ENCODE measurements at places on chromosomes 7 and 10. TPM values are rescaled to one million over a fixed set of nuclear protein-coding genes. Genes with fewer than 3 reads are reported as not detected.

DNA sequence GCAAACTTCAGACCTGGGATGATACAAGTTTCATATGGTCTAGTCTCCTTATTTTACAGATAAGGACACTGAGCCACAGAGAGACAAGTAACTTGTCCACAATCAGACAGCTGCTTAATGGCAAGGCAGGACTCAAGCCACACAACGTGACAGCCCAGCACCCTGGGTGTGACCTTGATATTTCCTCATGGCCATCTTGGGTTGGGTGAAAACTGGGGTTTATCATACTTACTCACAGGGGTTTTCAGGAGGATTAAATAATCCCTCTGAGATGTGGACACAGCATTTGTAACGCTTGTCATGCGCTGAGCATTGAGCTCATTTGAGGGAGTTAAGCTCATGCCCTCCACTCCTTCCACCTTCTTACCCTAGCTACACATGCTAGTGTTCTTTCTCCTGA is 58.0 kb downstream of the ABLIM1 start:
- DNase-seq: no peak

- DNase-seq: peak; percentile 92
These were observed 28.2 kb downstream of the PHYH start for GRCh38 chr10:13271552-13272163.

GRCh38 chr7:135827391-135827790 is 78.8 kb upstream of the FAM180A start:
- no peak for DNase-seq

DNA sequence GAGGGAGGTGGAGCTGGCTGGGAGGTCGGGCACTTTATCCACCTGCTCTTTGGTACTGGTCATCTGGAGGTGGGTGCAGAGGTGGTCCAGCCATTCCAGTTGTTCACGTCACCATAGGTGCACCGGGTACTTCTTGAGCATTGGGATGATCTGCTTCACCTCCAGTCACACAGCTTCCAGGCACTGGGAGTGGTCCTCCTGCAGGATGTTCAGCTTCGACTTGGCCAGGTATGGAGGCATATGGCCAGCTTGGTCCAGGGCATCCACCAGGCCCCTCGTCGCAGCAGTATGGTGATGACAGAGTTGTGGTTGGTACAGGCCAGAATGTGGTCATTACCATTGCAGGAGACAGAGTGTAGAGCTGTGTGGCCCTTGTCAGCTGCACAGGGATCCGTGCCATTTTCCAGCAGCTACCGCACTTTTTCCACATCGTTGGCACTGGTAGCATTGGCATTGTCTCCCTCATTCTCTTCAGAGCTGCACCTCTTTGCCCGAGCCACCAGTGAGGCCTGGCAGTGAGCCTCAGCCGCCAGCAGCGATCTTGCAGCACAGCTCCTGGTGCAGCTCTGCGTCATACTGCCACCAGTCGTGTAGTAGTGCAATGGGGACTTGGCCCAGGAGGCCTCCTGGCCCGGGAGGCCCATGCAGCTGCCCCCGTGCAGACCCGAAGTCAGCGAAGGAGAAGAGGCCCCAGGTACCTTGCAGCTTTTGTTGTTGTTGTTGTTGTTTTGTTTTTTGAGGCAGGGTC is 150.9 kb downstream of the ZNF22 start:
- DNase-seq: no peak

GRCh38 chr10:130932326-130933007 is 379.1 kb downstream of the TCERG1L start:
- DNase-seq: peak; percentile 15

DNA sequence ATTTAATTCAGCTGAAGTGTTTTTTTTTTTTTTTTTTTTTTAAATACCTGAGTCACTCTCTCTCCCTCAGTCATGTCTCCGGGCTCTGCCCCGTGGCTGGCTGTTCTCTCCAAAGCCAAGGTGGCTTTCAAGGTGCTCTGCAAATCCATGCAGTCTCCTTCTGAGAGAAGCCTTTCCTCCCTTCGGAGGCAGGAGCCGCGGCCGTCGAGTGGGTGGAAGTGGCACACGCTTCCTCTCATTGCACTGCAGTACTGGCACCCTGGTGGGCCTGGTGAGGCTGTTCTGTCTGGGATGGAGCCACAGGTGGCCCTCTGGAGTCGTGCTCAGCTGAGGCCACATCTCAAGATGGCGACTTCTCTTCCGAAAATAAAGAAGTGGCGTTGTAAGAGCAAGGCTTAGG is 221.8 kb downstream of the GLRX3 start:
- DNase-seq: no peak

GRCh38 chr7:120837599-120837998 is 20.3 kb downstream of the TSPAN12 start:
- no peak for DNase-seq

- no peak for DNase-seq
These were observed 78.6 kb downstream of the THSD7A start for GRCh38 chr7:11753433-11753832.

DNA sequence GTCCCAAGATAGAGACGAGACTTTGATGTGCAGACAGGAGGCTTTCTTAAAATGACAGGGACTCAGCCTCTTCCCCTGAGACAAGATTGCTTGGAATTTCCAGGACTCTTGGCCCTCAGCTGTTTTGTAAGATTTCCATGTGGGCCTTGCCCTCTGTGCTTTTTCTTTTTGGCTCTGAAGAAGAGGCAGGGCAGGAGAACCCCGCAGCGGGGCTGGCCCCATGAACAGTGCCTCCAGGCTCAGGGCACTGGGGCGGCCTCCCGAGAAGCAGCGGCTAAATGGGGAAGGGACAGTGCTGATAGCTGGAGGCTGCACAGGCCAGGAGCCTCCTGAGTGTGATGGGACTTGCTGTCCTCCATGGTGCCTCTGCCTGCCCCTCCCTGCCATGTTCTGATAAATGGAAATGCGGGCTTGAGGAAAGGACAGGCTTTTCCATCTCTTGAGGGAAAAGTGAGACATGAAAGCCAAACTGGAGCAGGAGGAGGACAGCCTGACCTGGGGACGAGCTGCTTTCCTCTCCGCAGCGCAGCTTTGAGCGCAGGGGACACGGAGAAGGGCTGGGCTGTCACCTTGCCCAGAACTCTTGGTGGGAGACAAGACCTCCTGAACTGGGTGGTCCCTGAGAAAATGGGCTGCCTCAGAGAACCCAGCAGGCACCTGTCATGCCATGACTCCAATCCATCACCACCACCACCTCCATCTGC is 12.1 kb downstream of the SAP25 start:
- DNase-seq: no peak

GRCh38 chr10:93757136-93757535 is 600 bp upstream of the LGI1 start:
- DNase-seq: peak; percentile 52

GRCh38 chr10:14254368-14254767 is 76.4 kb downstream of the FRMD4A start:
- DNase-seq: no peak

DNA sequence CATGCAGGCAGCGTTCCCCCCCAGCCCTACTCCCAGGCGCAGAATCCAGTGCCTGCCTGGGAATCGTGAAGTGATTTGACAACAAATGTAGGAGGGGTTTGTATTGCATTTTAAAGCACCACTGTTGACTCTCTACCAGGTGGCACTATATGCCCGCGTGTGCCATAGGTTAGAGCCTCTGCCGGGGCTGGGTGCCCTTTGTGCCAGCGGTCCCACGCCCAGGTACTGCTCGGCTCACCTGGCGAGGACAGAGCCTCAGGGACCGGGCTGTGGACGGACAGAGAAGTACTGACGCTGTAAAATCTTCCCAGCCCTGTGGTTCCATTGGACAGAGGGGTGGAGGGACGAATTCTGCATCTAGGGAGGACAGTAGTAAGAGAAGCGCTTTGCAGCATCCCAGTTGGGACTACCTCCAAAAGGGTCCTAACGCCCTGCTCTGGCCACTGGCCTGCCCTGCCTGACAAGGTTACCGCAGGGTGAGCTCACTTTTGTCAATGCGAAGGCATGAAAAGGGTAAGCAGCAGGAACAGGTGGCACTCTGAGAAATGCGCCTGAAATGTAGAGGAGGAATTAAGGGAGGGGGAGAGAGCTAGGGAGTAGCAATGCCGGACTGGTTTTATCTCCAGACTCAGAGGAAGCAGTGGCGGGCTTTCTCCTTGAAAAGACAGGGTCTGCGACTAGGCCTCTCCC is 788 bp upstream of the CACNA2D1 start:
- DNase-seq: peak; percentile 59

DNA sequence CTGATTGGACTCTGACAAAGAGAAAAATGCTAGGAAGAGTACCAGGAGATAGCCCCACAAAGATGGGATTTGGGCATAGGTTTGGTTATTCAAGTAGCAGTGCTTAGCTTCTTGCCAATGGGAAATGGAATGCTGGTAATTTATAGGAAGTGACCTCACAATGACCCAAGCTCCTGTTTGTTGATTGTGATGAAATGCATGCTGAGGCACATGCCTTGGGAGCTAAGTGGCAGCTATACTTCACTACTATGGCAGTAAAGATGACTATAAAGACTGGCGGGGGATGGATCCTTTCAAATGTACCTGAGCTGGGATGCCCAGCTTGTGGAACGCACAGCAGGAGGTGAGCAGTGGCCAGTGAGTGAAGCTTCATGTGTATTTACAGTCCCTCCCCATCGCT is 153.8 kb downstream of the ZNF22 start:
- DNase-seq: no peak

DNA sequence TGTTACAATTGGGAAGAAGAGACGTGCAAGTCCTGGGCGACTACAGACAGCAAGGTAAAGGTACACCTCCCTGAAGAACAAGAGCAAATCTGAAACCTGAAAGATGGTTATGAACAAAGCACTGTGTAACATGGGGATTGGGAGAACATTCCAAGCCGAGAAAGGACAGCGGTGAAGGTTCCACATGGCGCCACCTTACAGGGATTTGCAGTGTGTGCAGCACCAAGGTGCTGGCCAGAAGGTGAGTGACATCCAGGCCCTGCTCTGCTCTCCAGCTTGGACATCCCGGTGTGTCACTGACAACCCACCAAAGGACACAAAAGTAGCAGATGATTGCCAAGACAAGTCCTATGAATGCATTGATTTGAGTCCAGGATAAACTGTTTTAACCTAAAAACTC is 88.2 kb upstream of the MKX start:
- DNase-seq: no peak

DNA sequence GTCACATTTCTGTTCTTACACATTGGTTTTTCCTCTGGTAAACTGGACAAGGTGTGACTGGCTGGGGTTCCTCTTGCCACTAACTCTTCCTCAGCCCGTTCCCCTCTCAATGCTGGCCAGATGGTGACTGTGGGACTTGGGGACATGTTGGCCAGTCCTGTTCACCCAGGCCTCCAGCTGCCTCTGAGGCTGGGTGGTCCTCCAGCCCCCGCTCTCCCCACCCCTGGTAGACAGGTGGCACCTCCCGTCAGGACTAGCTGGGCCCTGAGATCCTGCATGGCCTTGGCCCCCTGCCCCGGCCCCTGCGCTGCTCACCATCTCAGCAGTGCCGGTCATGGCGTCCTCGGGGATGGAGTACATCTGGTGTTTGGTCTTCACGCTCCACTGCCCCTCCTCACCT is 10.8 kb upstream of the MYL7 start:
- no peak for DNase-seq

DNA sequence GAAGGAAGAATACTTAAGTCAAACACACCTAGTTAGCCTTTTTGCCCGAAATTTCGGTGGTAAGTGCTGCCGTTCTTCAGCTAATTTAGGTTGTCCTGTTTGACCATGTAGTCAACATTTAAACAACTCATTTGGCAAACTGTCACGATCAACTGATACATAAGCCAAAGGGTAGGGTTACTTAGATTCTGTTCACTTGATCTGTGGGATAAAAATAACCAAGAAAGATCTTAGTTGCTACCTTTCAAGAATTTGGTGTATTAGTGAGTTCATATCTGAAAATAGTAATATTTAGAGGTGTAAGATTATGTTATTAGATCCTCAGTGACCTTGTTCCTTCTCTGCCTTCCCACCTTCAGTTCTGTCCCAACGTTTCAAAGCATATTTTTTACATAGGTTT is 2.0 kb downstream of the TNKS2 start:
- DNase-seq: no peak

DNA sequence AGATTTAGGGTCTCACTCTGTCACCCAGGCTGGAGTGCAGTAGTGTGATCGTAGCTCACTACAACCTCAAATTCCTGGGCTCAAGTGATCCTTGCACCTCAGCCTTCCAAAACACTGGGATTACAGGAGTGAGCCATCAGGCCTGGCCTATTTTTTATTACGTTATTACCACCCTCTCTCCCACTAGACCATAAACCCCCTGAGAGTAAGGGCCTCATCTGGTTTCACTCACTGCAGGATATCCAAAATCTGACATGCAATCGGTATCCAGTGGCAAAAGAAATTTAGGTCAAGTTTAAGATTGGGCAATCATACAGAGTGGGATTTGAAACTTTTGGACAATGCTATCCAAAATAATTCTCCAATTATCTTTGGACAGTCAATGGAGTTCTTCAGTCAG is 117.0 kb upstream of the NEBL start:
- DNase-seq: no peak

DNA sequence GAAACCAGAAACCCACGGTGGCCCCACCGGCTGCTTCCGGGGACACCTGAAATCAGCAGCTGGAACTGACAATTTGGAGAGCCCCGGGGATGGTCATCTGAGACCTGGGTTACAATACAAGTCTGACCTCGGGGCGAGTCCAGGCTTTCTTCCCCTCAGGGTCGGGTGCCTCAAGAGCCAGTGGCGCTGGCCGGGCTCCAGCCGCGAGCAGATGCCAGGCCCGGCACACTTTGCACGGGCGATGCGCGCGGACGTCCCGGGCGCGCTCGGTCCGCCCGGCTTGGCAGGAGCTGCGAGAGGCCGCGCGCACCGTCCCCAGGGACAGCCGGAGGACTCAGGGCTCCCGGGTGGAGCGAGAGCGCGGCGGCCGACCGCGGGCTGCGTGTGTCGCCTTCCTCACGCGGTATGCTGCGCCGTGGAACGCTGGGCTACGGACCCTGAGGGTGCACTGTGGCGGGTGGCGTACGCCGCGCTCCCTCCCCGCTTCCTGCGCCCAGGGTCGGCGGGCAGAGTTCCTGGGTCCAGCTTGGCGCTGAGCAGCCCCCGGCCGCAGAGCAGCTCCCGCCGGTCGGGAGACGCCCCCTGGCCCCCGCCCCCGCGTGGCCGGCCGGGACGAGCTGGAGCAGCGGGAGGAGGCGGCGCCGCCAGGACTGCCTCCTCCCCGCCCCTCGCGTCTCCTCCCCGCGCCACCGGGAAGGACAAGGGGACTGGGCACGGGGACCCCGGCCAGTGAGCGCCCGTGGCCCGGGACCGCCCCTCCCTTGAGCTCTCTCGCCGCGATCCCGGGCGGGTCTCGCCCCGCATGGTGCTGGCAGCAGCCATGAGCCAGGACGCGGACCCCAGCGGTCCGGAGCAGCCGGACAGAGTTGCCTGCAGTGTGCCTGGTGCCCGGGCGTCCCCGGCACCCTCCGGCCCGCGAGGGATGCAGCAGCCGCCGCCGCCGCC is at the start of gene RBM20:
Gene RBM20, plus strand, starts transcription at position 684 of the 945 bp plus-strand sequence. Its CDS starts 119 bp downstream, at position 803.
- peak; percentile 59 for DNase-seq

IGFBP3 gene
- total RNA-seq: 10.0 TPM

PAPOLB gene
- total RNA-seq: 0.13 TPM

OR6B1 gene
- not detected for total RNA-seq

ABCC2 gene
- total RNA-seq: 0.46 TPM

CNNM1 gene
- 0.33 TPM for total RNA-seq

TDRD1 gene
- not detected for total RNA-seq

TFEC gene
- not detected for total RNA-seq

Data from H9 (cell line).